AML-193 (cell line): ENCODE measurements at places on chromosomes 1 and 21.

DNA sequence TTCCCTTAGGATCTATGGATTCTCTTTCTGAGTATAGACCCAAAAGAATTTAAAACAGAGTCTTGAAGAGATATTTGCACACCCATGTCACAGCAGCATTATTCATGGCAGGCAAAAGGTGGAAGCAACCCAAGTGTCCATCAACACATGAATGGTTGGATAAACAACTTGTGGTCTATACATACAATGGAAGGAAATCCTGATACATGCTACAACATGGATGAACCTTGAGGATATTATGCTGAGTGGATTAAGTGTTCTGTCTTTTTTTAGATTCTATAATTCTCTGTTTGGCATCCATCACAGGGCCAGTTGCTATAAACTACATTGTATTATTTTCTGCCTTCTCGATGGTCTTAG lies 39.8 kb downstream of the PTPN14 start:
- DNase-seq, result no peak

GRCh38 chr1:178706432-178706831 lies 18.6 kb upstream of the RALGPS2 start:
- peak; percentile 53 for DNase-seq

DNA sequence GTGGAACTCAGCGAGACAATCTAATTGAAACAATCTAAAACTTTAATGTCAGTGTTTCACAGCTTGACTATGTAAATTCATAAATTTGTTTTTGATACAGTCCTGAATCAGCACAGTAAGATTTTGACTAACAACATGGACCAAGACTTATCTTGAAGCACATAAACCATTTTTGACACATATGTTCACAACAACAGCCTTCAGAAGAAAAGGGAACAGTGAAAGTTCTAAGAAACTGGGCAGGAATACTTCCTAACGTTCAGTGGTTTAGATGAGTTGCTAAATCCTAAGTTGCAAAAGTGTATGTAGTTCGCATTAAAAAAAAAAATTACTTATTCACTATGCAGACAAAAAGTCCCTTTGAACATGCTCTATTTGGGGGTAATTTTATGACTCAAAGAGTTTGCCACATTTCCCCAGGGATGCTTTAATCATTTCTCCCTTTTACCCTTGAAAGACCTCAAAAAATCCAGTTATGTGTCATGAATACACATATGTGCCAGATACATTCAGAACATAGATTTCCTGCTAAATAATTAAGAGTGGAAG lies 120.2 kb downstream of the MRPL39 start:
- DNase-seq, result peak; percentile 93

DNA sequence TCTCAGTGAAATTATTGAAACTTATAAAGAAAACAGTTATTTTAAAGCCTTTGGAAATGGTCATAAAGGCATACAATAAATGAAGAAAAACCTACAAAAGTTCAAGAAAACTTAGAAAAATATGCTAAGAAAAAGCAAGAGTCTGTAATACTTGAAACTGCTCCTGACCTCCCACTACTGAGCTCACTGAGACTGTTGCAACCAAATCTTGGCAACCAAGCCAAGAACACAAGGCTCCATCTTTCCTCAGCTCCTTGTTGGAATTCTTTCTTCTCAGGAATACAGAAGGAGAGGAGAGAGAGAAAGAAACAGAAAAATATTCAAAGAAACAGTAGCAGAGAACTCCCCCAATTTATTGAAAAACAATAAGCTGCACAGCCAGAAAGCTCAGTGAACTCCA lies 160.5 kb downstream of the RASAL2 start:
- DNase-seq, result no peak

DNA sequence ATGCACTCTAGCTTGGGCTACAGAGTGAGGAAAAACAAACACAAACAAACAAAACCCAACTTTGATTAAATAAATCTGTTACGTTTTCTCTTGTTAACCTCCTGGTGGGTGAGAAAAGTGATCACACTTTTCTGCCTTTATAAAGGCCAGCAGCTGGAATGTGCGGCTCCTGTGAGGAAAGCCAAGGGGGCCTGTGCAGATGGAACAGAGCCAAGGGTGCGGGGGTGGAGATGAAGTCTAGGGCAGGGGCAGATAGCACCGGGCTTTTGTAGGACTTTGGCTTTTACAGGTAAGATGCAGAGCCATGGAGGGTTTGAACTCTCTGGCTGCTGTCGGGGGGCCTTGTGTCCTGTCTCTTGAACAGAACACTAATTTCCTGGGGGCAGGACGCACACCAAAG lies 40.7 kb upstream of the GPR37L1 start:
- DNase-seq, result no peak

DNA sequence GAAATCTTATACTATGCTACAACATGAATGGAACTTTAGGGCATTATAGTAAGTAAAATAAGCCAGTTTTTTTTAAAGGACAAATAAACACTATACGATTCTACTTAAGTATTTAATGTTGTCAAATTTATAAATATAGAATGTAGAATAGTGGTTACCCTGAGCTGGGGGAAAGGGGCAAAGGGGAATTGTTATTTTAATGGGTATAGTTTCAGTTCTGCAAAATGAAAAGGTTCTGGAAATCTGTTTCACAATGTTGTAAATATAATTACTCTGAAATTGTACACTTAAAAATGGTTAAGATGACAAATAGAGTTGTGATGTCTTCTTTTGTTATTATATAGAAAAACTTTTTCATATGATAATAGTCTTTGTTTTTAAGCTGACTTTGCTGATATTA lies 366.3 kb downstream of the MRPL39 start:
- DNase-seq, result no peak

DNA sequence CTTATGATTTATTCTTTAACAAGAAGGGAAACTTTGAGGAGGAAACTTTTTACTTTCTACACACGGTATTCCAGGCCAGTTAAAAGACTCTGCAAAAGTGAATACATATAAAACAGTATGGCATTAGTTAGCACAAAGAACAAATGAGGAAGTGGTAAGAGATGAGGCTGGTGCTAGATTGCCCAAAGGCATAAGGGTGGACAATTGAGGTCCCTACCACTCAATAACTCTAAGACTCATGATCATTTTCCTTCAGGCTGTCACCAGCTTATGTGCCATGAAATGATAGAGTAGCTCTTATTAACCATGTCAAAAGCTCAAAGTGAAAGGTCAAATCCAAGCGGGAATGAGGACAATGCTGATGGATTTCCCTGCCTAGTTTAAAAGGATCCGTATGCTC lies 124.5 kb downstream of the TBX15 start:
- no peak for DNase-seq

DNA sequence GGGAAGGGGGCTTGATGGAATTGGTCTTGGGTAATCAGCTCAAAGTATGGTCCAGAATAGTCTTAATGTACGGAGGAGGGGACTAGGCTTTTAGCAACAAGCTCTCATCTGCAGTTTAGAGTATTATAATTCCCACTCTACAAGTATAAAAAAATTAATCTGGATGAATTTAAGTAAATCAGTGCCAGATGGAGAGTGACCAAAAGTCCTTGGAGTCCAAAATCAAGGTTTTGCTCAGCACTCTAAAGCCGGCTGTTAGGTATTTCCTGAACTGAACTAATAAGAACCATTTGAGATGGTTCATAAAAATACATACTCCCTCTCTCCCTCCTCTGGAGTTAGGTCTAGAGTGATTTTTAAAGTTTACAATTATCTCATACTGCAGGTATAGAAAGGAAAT lies 23.7 kb downstream of the GLUL start:
- no peak for DNase-seq

DNA sequence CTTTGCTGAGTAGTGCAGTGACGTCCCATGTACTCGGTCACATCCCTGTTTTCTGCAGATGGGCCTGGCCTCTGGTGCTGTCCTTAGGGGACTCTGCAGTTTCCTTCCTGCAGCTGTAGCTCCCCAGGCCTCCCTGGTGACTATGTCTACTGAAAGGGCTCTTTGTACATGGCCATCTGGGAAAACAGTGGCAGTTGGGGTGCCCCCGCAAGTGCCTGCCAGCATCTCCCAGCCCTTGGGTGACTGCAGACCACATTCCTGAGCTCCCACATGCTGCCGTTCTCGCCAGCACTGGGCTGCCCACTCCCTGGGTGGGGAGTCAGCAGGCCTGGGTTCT lies 37.5 kb upstream of the KCNA10 start:
- no peak for DNase-seq

- DNase-seq, result no peak
These were observed 233.6 kb downstream of the RRAGC start for GRCh38 chr1:38625939-38626338.

- peak; percentile 98 for DNase-seq
These were observed 1.8 kb upstream of the CYB5R1 start for GRCh38 chr1:202968895-202969295.

DNA sequence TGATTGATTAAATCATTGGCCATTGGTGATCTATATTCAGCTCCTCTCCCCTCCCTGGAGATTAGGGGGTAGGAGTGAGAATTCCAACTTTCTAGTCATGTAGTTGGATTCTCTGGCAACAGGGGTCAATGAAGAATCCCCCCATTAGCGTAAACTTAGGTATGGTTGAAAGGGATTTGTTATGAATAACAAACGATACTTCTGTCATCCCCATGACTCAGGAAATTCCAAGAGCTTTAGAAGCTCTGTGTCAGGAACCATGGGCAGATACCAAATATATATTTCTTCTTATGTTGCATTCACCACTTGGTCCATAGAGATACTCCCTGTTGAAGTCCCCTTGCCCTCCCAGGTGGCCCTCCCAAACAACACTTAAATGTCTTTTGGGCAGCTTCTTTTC lies 124.5 kb downstream of the DNM3 start:
- DNase-seq, result no peak

DNA sequence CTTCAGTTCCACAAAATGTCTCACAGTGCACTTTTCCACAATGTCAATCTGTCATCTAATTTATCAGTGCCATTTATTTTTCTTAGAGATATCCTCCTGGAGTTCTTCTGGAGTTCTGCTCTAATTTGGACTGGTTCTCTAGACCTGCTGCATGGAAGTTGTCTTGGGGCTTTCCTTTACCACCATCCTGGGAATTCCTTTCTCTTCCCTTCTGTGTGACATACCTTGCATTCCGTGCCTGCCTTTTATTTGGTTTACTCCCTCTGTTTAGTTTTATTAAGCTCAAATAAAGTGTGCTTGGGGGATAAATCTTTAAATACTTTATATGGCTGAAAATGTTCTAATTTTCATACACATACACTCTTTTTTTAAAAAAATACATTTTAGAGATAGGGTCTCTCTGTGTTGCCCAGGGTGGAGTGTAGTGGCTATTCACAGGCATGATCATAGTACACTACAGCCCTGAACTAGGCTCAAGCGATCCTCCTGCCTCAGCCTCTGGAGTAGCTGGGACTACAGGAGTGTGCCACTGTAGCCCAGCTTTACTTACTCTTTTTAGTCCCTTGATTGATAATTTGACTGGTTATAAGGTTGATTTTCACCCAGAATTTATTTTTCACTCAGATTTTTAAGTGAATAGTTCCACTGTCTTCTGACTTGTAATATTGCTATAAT lies 14.4 kb downstream of the MTF2 start:
- no peak for DNase-seq

DNA sequence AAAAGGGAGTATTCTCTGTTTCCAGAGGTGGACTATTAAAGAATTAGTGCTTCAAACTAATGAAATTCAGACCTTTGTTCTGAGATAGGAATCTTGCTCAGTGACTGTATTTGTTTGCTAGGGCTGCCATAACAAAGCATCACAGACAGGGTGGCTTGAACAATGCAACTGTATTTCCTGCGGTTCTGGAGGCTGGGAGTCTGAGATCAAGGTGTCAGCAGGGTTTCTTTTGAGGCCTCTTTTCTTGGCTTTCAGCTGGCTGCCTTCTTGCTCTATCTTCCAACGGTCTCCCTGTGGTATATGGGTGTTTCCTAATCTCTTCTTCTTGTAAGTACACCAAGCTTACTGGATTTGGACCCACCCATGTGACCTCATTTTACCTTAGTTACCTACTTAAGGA lies 264.6 kb upstream of the PROX1 start:
- no peak for DNase-seq

DNA sequence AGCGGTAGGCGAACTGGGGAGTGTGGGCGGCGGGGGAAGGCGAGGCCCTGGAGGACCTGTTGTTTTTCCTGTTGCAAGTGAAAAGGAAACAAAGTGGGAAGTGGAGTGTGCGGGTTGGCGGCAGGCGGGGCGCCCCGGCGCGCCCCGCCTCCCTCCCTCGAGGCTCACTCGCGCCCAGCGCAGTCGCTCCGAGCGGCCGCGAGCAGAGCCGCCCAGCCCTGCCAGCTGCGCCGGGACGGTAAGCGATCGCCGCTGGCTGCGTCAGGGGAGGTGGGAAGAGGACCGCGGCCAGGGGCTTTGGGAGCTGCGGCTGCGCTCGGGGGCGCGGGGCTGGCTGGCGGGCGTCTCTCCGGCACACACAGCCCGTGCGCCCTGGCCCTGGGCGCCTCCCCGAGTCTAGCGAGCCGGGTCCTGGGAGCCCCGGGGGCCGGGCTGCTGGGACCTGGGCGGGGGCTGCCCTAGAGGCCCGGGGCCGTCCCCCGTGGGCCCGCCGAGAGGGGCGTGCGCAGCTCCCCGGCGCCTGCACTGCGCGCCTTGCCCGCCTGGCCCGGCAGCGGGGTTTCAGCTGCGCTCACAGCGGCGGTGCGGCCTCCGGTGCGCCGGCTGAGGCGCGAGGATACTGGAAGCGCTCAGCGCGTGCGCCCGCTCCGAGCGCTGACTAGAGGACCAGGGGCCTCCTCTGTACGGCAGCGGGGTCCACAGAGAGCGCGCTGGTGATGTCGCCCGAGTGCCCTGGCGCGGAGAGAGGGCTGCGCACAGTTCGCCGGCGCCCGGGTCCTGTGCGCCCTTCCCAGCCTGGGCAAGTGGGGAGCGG lies at the start of gene PIK3CD:
Gene PIK3CD (plus strand): TSS at position 167 of the 814 bp plus-strand sequence. CDS start 58,725 bp downstream, outside the sequence.
- DNase-seq, result peak; percentile 44

DNA sequence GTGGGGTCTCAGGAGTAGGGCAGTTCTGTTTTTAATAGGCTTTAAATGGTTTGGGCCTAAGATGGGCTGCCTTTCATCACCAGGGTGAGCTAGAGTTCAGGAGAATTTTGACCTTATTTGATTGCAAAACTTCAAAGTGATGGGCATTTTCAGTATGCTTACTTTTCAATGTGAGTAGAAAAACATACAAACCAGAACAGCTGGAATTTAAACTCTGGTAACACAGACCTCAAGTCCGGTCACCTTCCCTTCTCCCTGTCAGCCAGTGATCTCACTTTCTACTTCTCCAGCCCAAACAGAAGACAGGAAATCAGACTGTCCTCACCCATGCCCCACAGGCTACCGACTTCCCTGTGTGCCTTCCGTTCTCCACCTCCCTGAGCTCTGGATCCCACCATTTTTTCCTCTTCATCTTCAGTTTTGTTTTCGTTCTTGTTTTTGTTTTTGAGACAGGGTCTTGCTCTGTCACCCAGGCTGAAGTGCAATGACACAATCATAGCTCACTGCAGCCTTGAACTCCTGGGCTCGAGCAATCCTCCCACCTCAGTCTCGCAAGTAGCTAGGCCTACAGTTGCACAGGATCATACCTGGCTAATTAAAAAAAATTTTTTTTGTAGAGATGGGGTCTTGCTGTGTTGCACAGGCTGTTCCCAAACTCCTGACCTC lies 374.0 kb downstream of the CAMTA1 start:
- no peak for DNase-seq

- DNase-seq, result peak; percentile 45
These were observed 244.1 kb upstream of the IRF2BP2 start for GRCh38 chr1:234853906-234854644.

DNA sequence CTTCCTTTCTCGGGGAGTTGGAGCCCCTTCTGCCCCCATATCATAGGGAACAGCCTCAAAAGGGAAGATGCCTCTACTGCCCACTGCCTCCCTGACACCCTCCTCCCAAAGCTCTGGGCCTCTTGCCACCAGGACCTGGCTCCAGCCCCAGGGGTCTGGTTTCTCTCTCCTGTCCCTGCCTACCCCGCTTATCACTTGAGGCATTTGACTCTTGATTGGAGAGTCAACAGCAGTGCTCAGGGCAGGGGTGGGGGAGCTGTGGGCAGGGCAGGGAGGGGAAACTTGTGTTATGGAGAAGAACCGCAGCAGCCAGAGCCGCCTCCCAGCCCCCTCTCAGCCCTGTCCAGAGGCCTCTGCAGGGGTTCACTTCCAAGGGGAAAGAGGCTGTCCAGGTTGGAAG lies 573 bp downstream of the TRIM63 start:
- no peak for DNase-seq
